ENCODE measurements at places on chromosomes 6 and 20. TPM values are rescaled to one million over a fixed set of nuclear protein-coding genes. Genes with fewer than 3 reads are reported as not detected.

The B4GALT5 gene
- total RNA-seq = 52.1 TPM

The RAET1E gene
- total RNA-seq = 0.23 TPM

The LTB gene
- 0.42 TPM for total RNA-seq

The FRK gene
- 0.97 TPM for total RNA-seq

The DXO gene
- total RNA-seq = 26.7 TPM

The TGM3 gene
- total RNA-seq = 0.17 TPM

The TNF gene
- total RNA-seq = 0.19 TPM

The DOK5 gene
- total RNA-seq = 42.6 TPM

The UBD gene
- total RNA-seq = not detected

The TSBP1 gene
- total RNA-seq = 0.41 TPM

The PPIL6 gene
- total RNA-seq = 2.1 TPM

The SAMD5 gene
- total RNA-seq = 3.6 TPM

The C6orf58 gene
- 0.36 TPM for total RNA-seq

The SLC22A7 gene
- 0.87 TPM for total RNA-seq

The CGAS gene
- total RNA-seq = 0.16 TPM

The CCM2L gene
- total RNA-seq = 0.26 TPM

The ZSCAN23 gene
- total RNA-seq = 8.4 TPM

The SMLR1 gene
- 0.52 TPM for total RNA-seq

The SLC17A3 gene
- not detected for total RNA-seq

The GJA1 gene
- 1.4 TPM for total RNA-seq

The LZTS3 gene
- total RNA-seq = 15.5 TPM

The SLC26A8 gene
- total RNA-seq = 0.21 TPM

The SOX18 gene
- not detected for total RNA-seq

The ELOVL2 gene
- 0.20 TPM for total RNA-seq
